HTR-8/SVneo (cell line): ENCODE measurements at places on chromosomes 5 and 9.

DNA sequence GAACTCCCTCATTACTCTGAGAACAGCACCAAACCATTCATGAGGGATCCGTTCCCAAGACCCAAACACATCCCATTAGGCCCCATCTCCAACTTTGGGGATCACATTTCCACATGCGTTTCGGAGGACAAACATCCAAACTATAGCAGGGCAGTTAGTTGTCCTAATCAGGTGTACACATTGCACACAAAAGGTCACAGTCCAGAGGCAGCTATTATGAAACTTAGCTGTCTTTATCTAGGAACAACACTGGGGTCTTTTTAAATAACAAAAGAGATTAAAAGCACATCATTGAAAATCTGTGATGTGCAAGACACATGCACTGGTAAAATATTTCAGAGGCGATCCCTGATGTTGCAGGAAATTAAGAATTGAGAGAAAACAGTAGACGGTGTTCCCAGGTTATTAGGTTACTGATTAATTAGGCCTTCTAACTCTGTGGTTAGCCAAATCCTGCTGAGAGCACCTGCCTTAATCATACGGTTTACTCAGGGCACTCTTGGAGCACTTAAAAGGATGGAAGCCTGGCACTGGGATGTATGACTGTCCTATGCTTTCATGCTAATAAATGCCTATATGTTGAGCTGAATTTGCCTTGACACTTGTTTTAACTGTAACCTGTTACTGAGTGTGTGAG, 1574.5 kb upstream of the WWC1 start:
- no peak for DNase-seq

GRCh38 chr5:91591076-91591475, 208.0 kb upstream of the ARRDC3 start:
- no peak for DNase-seq

DNA sequence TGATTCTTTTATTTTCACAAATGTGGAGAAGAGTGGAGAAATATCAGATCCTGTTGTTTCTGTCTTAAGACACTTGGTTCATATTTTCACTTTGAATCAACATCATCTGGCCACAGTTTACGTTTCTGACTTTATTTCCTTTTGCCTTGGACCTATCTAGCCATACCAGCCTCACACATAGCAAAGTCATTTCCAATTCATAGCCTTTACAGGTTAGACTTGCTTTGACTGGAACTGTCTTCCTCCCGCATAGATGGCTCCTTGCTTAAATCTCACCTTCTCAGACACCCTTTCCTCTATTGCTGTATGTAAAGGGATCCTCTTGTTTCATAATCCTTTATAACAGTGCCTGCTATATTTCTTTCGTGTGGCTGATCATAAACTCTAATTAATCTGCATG, 297.8 kb downstream of the SH3GL2 start:
- no peak for DNase-seq

DNA sequence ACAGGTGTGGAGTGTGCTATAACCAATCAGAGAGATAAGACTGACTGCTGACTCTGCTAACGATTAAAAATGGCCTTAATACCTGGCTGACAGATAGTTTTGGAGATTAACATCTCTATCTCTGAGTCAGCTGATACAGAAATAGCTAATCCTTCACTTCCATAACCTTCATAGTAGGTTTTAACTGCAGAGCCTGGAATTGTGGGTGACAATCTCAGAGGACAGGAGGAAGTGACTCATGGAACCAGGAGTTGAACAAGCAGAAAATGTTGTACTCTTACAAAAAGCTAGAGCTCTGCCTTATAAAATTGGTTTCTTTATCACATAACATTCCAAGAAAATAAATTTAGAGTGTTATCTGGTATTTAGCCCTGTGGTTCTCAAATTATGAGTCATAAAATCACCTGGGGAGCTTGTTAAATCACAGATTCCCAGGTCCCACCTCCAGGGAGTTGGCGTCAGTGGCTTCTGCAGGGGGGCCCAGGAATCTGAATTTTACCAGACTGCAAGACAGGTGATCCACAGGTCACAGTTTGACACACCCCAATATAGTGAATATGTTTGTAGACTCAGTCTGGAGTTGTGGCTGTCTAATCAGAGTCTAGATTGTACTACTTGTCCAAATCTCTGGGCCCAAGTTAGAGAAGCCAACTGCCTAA, 44.4 kb upstream of the AFAP1L1 start:
- DNase-seq: peak; percentile 31

- no peak for DNase-seq
These were observed 168.1 kb upstream of the MAP3K1 start for GRCh38 chr5:56647099-56647850.

- DNase-seq: peak; percentile 83
These were observed 54.1 kb downstream of the DUSP1 start for GRCh38 chr5:172716796-172717313.

DNA sequence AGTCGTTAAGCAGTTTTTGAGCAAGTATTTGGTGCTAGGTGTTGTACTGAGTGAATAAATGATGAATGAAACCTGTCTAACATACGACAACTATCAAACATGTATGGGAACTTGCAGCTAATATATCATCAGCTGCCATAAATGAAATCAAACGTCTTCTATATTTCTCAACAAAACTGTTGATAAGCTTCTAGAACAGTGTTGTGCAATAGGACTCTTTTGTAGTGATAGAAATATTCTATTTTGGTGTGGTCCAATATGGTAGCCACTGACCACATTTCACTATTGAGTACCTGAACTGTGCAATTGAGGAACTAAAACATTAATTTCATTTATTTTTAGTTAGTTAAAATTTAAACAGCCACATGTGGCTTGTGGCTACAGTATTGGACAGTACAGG, 16.3 kb upstream of the FYB1 start:
- no peak for DNase-seq

DNA sequence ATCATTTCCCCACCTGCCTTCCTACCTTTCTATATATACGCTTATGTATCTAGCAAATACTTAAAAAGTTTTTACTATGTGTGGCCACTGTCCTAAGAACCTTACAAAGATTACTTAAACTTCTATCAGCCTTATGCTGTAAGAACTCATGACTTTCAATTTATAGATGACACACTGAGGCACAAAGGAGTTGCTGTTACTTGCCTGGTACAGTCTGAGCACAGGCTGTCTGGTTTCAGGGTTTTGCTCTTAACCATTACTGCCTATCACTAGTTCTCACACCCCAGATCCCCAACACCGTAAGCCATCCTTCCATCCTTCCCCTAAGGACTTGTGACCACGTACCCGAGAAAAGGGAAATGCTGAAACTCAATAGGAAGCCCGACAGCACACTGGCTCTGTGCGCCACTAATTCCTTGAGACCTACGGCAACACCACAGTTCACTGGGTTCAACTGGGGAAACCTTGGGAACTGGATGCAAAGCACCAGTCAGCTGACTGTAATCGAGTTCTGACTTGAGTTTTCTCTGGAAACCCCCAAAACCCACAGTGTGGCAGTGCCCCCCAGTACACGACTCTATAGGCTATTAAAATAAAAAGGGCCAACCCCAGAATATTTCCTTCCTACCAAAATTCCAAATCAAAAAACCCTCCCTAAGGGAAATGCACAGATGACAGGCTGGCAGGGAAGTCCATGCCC, 56.0 kb downstream of the AUH start:
- DNase-seq: no peak

GRCh38 chr5:3105172-3105571, 353.7 kb upstream of the IRX2 start:
- no peak for DNase-seq

DNA sequence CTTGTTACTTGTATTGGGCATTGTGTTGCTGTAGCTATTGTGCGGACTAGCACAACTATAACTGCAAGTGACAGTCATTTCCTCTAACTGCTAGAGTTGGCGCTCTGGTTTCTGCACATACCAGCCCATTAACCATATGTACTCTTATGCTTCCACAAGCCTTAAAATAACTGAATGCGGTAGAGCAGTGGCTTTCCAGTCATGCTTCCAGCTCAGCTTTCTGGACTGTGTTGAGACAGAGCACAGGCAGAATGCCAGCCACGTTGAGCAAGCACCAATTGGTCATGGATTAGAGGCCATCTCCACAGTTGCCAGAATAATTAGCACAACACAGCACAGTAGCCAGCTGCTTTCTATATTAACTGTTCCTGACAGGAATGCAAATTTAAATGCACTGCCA, 12.2 kb downstream of the INVS start:
- no peak for DNase-seq

- no peak for DNase-seq
These were observed 47.3 kb downstream of the WNK2 start for GRCh38 chr9:93231121-93231694.

GRCh38 chr9:93665637-93666438, 89.5 kb downstream of the PHF2 start:
- DNase-seq: no peak

- no peak for DNase-seq
These were observed 108.7 kb upstream of the MPDZ start for GRCh38 chr9:13388157-13388556.

DNA sequence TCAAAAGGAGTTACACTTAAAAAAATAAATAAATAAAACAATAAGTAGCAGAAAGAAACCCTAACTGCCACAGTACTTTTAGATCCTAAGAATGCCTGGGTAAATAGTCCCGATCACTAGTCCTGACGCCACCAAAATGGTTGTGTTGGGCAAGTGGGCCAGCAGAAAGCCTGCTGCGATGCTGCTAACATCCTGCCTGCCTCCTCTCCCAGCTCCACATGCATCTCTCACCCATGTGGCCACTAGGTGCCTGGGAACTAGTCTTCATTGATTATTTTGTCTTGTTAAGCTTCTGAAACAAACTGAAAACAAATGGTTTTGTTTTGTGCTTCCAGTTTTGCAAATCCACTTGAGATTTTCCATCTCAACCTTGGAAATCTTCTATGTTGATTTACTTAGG, 54.4 kb upstream of the TRAF1 start:
- no peak for DNase-seq

DNA sequence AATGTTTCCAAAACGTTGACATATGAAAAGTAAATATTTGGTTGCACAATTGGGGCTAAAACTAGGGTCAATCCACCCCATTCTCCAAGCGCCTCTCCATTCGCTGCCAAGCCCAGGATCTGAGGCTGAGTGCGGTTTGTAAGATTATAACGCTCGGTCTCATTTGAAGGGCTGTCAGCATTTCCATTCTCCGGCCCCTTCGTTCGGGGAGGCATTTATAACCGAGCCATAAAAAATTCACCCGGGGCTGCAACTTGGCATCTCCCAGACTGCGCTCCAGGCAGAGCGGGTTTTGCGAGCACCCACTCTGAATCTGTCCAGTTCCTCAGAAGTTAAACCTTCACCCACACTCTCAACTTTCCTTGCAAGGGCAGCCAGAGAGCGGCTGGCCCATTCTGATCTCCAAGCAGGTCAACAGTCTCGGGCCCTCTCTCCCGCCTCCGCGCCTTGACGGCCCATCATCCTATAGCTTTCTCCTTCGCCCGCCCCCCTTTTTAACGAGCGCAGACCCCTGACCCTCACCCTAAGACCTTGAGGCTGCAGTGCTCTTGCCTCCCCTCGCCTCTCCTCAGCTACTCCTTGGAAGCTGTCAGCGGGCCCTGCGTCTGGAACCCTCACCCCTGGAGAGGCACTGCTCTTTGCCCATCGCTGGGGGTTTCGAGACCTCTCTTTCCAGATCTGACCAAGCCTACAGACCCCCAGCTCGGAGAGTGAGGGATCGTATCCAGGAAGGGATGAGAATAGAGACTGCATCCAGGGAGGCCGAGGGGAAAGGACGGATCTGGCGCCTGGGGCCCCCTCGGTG, 1.1 kb downstream of the SLIT3 start:
- DNase-seq: no peak

GRCh38 chr5:50807661-50808060, 141.2 kb downstream of the PARP8 start:
- DNase-seq: no peak

DNA sequence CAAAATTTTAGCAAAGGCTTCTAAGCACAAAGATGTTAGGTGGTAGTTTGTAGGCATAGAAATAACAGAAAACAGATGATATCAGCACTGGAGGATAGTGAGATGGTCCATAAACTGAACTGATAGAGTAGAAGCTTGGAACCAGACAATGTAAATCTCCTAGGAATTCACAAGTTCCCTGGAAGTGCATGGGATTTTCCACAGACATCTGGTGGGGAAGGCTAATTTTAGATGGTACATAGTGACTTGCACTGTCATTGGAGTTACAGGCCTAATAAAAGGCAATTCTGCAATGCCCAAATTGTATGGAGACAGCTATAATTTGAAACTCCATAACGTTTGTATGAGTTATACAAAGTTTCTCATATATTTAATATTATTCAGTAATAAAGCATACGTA, 653.0 kb upstream of the MEF2C start:
- DNase-seq: no peak

DNA sequence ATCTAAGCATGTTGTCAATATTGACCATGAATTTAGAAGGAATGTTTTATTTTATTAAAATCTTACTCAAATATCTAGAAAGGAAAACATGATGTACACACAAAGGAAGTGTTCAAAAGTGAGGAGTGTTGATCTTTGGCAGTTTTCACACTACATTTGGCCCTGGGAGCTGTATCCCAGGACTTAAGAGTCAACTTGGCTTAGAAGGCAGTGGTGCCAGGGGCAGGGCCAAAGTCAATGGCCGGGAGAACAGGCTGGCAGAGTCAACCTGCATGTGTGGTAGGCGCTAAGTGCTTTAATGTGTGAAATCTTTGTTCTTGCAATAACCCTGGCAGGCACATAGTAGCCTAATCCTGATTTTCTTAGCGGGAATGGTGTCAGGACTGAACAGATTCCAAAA, 228.4 kb downstream of the TENT4A start:
- no peak for DNase-seq

DNA sequence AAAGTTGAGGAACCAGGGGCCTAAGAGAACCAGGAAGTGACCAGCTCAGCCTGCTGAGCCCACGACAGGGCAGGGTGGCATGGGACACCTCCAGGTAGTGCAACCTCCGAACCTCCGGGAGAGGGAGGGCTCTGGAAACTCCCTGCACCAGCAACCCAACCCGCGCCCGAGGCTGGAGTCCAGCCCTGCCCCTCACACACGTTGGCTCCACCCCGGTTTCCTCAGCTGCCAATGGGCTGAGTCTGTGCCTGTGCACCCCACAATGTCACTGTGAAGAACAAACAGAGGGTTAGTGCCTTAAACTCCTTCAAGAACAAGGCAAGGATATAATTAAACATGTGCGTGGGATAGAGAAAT, 17.0 kb upstream of the UNC5A start:
- no peak for DNase-seq

GRCh38 chr5:140982083-140982716, 15.9 kb downstream of the PCDHAC2 start:
- DNase-seq: no peak

DNA sequence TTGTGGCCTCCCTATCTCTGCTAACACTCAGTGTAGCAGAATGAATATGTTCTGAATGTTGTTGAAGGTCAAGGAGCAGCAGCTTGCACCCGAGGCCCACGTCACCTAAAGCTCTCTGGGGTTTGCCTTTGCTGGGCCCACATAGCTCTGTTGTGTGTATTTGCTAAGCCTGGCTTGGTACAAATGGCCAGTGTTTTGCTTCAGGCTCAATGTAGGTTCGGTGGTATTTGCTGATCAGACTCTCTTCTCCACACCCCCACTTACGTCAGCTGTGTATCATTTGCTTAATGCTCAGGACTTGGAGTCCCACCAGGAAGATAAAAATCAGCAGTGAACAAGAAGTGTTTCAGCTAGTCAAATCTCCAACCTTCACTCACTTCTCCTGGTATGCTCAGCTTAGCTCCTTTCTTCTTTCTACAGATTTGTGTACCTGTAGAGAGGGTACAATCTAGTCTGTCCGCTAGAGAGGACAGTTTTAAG, 4.8 kb upstream of the RFESD start:
- no peak for DNase-seq
